LHCN-M2 (cell line): ENCODE measurements at places on chromosomes 11 and 22. TPM values are rescaled to one million over a fixed set of nuclear protein-coding genes. Genes with fewer than 3 reads are reported as not detected.

Gene OR2AG1
- not detected in 2 replicates for total RNA-seq

GRCh38 chr22:39925273-39925672, 24.4 kb downstream of the GRAP2 start:
- no peak for DNase-seq

- no peak for DNase-seq
Observed at GRCh38 chr11:73453562-73453961, 77.4 kb downstream of the RELT start.

Gene NCR3LG1
- 2.0 TPM in 2 replicates for total RNA-seq

DNA sequence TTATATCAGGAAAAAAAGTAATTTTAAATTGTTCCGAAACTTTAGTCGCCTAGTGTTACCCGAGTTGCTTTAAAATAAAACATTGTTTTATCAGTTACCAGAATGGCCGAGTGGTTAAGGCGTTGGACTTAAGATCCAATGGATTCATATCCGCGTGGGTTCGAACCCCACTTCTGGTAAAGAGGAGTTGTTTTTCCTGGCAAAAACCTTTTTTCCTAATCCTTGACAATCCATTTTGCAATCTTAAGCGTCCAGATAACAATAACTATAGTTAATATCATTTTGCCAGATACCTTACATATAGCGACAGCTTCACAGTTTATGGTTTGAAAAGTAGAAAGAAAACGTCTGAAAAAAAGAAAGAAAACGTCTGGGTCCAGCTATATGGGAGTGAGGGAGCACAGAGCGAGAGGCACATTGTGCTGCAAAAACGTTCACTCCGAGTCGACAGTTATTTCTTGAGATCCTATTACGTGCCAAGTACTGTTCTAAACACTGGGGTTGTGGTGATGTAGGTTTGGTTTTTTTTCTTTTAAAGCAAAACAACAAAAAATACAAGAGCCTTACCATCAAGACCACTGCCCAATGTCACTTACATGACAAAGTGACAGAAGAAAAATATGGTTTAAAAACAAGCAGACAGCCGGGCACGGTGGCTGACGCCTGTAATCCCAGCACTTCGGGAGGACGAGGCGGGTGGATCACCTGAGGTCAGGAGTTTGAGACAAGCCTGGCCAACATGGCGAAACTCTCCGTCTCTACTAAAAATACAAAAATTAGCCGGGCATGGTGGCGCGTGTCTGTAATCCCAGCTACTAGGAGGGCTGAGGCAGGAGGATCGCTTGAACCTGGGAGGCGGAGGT, 40.6 kb downstream of the OR4D9 start:
- DNase-seq = peak; percentile 78

- DNase-seq = peak; percentile 54
Observed at GRCh38 chr11:12868315-12869073, 140.6 kb upstream of the RASSF10 start.

GRCh38 chr11:117449111-117449693, 121.5 kb downstream of the CEP164 start:
- DNase-seq = no peak

Gene FAT3
- under 0.01 and 0.06 TPM in 2 replicates for total RNA-seq

Gene DGCR6L
- total RNA-seq = 78.0 and 82.5 TPM in 2 replicates

- no peak for DNase-seq
Observed at GRCh38 chr22:42439021-42439567, 6.9 kb upstream of the NFAM1 start.

DNA sequence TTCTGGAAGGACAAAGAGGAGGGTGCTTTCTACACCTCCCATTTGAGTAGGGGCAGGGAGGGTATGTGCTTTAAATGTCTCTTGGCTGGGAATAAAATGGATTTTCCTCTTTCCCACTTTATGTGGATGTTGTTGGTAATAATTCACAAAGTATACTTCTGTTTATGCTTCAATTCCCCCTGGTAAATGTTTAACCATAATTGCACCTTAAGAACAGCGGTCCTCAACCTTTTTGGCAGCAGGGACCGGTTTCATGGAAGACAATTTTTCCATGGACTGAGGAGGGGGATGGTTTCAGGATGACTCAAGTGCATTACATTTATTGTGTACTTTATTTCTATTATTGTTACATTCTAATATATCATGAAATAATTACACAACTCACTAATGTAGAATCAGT, 4.0 kb upstream of the TP53AIP1 start:
- DNase-seq = no peak

- DNase-seq = no peak
Observed at GRCh38 chr11:76589477-76589876, 81.1 kb downstream of the LRRC32 start.

GRCh38 chr11:10770626-10771254, 19.7 kb downstream of the CTR9 start:
- peak; percentile 46 for DNase-seq

DNA sequence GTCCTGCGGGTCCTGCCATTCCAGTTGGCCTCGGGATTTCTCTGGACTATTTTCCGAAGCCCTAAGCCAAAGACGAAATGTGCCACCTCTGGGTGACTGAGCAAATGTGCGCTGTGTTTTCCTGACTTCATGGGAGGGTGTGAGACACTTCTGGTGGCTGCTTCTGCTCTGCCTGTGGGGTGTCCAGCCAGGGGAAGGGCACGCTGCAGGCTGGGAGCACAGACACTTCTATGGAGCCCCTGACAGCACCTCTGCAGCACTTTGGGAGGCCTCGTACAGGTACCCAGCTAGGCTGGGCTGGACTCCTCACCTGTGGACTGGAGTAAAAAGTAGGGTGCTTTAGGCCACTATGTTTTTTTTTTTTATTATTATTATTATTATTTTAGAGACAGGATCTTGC, 17.7 kb downstream of the TANGO2 start:
- no peak for DNase-seq

Gene TTC17
- 34.3 and 42.0 TPM in 2 replicates for total RNA-seq

DNA sequence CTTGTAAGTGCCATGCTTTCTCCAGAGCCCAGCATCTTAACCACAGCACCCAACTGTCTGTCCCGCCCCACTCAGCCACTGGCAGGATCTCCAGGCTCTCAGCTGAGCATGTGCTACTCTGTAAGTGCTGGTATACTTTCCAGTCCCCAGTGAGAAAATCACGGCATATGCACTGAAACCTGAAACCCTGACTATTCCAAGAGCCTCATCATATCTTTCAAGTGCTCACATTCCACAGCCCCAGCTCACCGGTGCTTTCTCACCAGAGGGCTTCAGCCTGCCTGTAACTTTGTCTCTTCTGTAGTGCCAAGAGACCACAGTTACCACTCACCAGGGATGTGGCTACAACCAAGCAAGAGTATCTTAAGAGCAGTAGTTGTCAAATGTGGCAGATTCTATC, 24.4 kb upstream of the PAMR1 start:
- DNase-seq = peak; percentile 99

GRCh38 chr11:116829525-116830183, at the start of gene APOC3:
Gene APOC3, plus strand, starts transcription at chr11:116829907. Its CDS starts 676 bp downstream, at chr11:116830583.
- no peak for DNase-seq
